Activated T-cell treated with anti-CD3 and anti-CD28 coated beads, Interleukin-2, amount 50 U/mL, for 24 hours (primary cell): ENCODE measurements at places on chromosomes 2 and 18.

DNA sequence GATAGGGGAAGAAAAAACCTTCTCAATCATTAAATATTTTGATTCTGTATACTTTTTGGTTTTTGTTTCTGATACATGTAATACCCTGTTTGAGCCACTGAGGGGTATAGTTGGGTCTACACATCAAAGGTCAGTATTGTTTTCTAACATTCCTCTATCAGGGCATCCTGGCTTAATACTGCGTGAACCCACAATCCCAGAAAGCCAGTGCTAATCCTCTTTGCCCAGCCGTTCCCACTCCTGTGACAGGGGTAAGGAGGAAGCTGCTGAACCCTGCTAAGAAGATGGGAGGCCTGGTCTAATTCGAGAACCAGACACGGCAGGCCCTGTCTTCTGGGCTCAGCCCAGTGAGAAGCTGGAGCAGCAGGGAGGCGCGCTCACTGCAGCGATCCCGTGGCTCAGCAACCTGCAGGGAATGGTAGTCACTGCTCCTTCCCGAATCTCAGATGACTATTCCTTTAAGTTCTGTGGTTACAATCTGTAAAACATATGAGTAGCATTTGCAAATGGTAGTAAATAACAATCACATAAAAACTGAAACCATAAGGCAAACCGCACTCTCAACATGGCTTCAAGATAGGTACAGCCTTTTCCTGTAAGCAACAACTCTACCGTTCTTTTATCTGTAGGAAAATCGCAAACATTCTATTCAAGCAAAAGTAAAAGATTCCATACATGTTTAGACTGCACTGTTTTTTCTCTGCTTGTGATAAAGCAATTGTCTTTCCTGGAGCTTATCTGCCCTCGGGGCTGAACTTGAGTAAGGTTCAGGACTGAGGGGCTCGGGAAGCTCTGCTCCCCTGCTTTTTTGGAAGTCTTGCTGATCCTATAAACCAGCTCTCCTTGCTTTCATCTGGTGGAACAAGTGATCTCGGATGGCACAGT, 87.0 kb downstream of the EPB41L3 start:
- no peaks in the 10 kb centered on the region for H3K36me3 ChIP-seq
- peak overlapping the region; percentile 85 for H3K27ac ChIP-seq
- H3K4me1 ChIP-seq, result peaks cover 26% of the 10 kb centered on the region
- DNase-seq, result peak; percentile 51
- H3K27me3 ChIP-seq, result no peaks in the 10 kb centered on the region
- peak overlapping the region; percentile 55 for H3K4me3 ChIP-seq

DNA sequence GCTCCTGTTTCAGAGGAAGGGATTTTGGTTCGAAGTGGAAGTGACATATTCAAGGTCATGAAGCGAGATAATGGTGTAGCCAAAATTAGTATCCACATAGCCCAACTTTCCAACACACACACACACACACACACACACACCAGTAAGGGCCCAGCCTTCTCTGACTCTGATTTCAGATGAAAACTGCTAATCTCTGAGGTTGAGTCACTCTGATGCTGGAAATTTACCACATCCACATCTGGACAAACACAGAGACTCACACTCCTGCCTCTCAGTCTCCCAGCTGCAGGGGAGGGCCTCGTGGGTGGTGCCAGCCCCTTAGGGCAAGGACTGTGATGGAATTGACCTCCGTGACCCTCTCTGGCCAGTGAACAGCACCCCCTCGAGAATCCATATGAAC, 29.0 kb upstream of the SLC35F6 start:
- H3K27ac ChIP-seq, result no peak overlapping the region
- H3K27me3 ChIP-seq, result peaks cover 10% of the 10 kb centered on the region
- no peaks in the 10 kb centered on the region for H3K36me3 ChIP-seq

GRCh38 chr2:157194844-157195243, 62.7 kb upstream of the GALNT5 start:
- H3K36me3 ChIP-seq, result no peaks in the 10 kb centered on the region
- DNase-seq, result no peak
- no peaks in the 10 kb centered on the region for H3K4me1 ChIP-seq
- no peak overlapping the region for H3K27ac ChIP-seq
- no peak overlapping the region for H3K4me3 ChIP-seq

- H3K27me3 ChIP-seq, result no peaks in the 10 kb centered on the region
- peaks cover 10% of the 10 kb centered on the region for H3K4me1 ChIP-seq
- no peak for DNase-seq
Observed at GRCh38 chr18:62736077-62736855, 20.9 kb downstream of the PHLPP1 start.

DNA sequence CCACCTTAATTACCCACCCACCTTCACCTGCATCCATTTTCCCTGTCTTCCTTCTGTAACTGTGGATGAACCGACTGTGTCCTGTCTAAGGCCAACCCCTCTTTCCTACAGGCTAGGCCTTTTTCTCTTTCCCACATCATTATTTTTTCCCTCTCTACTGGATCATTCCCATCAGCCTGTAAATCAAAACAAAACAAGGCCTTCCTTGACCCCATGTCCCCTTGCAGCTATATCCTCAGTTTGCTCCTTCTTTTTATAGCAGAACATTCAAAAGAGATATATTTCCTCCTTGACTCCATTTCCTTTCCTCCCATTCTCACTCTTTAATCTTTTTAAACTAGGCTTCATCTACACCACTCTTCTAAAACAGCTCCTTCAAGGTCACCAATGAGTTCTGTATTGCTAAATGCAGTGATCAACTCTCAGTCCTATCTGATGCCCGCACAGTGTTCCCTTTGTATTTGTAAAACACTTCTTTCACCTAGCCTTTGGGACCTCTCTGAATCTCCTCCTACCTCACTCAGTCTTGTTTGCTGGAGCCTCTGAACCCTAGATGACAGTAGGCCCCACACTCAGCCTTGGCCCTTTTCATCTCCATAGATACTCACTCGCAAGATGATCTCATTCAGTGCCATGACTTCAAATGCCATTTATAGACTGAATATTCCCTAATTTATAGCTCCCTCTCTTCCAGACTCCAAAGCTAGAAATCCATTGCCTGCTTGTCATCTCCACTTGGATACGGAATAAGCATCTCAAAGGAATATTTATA, 55.7 kb downstream of the CXCR4 start:
- no peak for DNase-seq
- H3K36me3 ChIP-seq, result no peaks in the 10 kb centered on the region
- H3K4me1 ChIP-seq, result peaks cover 65% of the 10 kb centered on the region
- no peaks in the 10 kb centered on the region for H3K27me3 ChIP-seq
- no peak overlapping the region for H3K4me3 ChIP-seq

- peaks cover 40% of the 10 kb centered on the region for H3K36me3 ChIP-seq
- peaks cover 92% of the 10 kb centered on the region for H3K4me1 ChIP-seq
- H3K27ac ChIP-seq, result peak overlapping the region; percentile 56
- peak; percentile 47 for DNase-seq
- no peaks in the 10 kb centered on the region for H3K27me3 ChIP-seq
Observed at GRCh38 chr2:134258684-134259388, 5.0 kb downstream of the MGAT5 start.

DNA sequence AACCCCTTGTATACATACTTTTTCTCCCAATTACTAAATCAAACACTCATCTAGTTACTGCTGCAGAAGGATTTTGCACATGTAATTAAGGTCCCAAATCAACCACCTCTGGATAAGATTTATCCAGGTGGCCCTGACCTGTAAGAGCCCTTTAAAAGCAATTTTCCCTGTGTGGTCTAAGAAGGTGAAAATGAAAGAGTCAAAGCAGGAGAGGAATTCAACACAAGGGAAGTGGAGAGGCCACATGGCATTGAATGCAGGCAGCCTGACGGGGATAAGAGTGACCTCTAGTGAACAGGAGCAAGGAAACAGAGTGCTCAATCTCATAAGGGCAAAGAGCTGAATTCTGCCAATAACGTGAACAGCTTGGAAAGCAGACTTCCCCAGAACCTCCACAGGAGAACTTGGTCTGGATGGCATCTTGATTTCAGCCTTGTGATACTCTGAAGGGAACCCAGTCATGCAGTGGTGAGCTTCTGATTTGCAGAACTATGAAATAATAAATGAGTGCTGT, 27.2 kb downstream of the PPP3R1 start:
- peaks cover 92% of the 10 kb centered on the region for H3K4me1 ChIP-seq
- no peaks in the 10 kb centered on the region for H3K27me3 ChIP-seq
- no peak overlapping the region for H3K4me3 ChIP-seq
- peaks cover 52% of the 10 kb centered on the region for H3K36me3 ChIP-seq

DNA sequence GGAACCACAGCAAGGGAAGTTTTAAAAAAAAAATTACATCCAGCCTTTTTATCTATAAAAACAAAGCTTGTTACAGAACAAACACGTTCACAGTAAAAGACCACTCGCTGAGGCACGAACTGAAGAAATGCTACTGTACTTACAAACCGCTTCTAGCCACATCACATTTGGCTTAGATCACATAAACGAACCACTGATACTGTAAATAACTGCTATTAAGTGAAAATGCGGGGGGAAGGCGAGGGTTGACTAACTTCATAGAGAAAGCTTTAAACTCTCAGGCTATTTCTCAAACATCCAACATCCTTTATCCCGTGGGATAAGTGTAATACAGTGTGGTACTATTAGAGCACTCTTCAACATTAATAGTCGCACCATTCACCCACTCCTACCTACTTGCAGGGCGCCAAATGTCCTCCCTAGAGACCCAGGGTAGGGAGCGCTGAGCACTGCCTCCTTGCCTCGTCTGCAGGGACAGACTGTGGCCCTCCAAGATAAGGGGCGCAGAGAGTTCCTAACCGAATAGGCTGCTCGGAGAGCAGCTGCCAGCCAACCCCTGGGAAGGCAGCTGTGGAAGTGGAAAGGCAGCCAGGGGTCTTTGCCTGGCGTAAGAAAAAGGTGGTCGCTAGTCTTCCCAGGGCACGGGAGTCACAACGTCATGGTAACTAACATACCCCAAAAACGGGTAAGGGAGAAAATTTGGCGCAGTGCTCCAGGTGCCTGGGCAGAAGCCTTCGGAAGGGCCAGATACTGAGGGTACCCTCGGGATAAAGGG, 854 bp downstream of the GPR155 start:
- peak overlapping the region; percentile 93 for H3K27ac ChIP-seq
- peaks cover 49% of the 10 kb centered on the region for H3K4me1 ChIP-seq
- peaks cover 24% of the 10 kb centered on the region for H3K36me3 ChIP-seq
- H3K27me3 ChIP-seq, result no peaks in the 10 kb centered on the region

GRCh38 chr2:200467806-200468681, 41.8 kb downstream of the KCTD18 start:
- H3K4me3 ChIP-seq, result peak overlapping the region; percentile 53
- H3K27me3 ChIP-seq, result no peaks in the 10 kb centered on the region
- peak overlapping the region; percentile 90 for H3K27ac ChIP-seq
- peak; percentile 47 for DNase-seq

GRCh38 chr18:320155-320554, 52.3 kb upstream of the THOC1 start:
- peaks cover 4% of the 10 kb centered on the region for H3K27me3 ChIP-seq
- H3K27ac ChIP-seq, result no peak overlapping the region
- no peak overlapping the region for H3K4me3 ChIP-seq
- no peaks in the 10 kb centered on the region for H3K36me3 ChIP-seq
- no peak for DNase-seq
- peaks cover 9% of the 10 kb centered on the region for H3K4me1 ChIP-seq

DNA sequence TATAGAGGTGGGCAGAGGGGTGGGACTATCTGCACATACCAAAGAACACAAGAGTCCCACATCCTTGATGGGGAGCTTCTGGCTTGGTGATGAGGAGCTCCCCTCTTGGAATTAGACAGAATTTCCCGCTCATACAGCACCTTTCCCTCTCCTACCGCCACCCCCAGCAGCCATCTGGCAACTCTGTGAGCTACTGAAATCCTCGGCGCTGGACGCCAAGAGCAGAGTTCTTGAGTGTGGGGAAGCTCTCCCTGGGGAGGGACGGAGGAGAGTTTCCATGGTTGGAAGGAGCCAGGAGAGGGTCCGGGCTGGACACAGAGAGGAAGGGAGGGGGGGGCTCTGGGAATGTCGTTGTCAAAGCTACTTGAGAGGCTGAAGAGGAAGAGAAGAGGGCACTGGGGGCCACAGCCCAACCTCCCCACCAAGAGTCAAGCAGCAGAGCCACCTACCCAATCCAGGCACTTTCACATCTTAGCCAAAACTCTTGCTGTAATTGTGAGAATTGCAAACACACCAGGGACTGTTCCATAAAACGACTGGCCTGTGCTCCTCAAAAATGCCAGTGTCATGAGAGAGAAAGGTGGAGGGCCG, 89.4 kb upstream of the MCFD2 start:
- no peaks in the 10 kb centered on the region for H3K4me1 ChIP-seq
- no peak overlapping the region for H3K27ac ChIP-seq
- no peak for DNase-seq
- H3K36me3 ChIP-seq, result peaks cover 64% of the 10 kb centered on the region
- no peaks in the 10 kb centered on the region for H3K27me3 ChIP-seq
- H3K4me3 ChIP-seq, result no peak overlapping the region

DNA sequence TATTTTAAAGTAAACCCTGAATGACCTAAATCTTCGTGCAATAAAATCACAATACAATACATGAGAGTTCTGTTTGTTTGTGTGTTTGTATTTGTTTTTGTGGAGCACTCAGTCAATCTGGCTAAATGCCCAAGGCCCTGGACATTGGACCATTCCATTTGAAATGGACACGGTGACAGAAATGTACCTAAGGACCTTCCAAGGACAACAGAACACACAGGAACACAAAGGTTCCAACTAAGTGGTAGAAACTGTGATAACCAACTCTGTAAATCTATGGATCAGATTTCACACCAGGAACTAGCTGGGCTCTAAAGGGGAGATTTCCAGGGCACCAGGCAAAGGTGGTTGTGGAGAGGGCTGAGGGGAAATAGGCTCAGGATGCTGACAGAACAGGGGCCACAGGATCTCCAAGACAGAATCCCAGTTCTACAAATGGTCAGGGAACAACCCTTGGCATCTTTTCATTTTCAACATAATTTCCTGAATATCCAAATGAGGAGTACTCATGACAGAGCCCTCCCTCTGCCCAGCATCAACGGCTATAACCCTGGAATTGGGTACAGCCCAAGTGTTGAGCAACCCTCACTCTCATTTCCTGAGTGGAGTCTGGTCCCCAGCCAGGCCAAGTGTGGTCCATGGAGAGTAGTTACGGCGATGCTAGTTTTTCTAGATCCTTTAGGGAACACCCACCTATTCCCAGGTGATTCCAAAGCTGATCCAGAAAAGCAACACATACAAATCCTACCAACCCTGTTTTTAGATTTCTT, 78.4 kb downstream of the NCKAP5 start:
- H3K4me3 ChIP-seq, result no peak overlapping the region
- H3K4me1 ChIP-seq, result no peaks in the 10 kb centered on the region
- no peak for DNase-seq
- no peaks in the 10 kb centered on the region for H3K36me3 ChIP-seq

- peaks cover 14% of the 10 kb centered on the region for H3K27me3 ChIP-seq
- H3K36me3 ChIP-seq, result no peaks in the 10 kb centered on the region
- no peak overlapping the region for H3K27ac ChIP-seq
- H3K4me1 ChIP-seq, result no peaks in the 10 kb centered on the region
- H3K4me3 ChIP-seq, result no peak overlapping the region
Observed at GRCh38 chr2:219737270-219737691, 109.9 kb downstream of the SLC4A3 start.

- no peak overlapping the region for H3K4me3 ChIP-seq
- no peaks in the 10 kb centered on the region for H3K27me3 ChIP-seq
- no peak for DNase-seq
- H3K36me3 ChIP-seq, result no peaks in the 10 kb centered on the region
- no peak overlapping the region for H3K27ac ChIP-seq
- H3K4me1 ChIP-seq, result peaks cover 7% of the 10 kb centered on the region
Observed at GRCh38 chr2:231272991-231273390, 74.6 kb downstream of the ARMC9 start.

GRCh38 chr2:144513388-144514101, 6.4 kb downstream of the ZEB2 start:
- H3K27ac ChIP-seq, result no peak overlapping the region
- H3K4me3 ChIP-seq, result peak overlapping the region; percentile 79
- no peak for DNase-seq
- peaks cover 43% of the 10 kb centered on the region for H3K4me1 ChIP-seq
- peaks cover 9% of the 10 kb centered on the region for H3K36me3 ChIP-seq
